Substantia nigra (tissue), 51 donors: ENCODE measurements at places on chromosomes 4 and X.

DNA sequence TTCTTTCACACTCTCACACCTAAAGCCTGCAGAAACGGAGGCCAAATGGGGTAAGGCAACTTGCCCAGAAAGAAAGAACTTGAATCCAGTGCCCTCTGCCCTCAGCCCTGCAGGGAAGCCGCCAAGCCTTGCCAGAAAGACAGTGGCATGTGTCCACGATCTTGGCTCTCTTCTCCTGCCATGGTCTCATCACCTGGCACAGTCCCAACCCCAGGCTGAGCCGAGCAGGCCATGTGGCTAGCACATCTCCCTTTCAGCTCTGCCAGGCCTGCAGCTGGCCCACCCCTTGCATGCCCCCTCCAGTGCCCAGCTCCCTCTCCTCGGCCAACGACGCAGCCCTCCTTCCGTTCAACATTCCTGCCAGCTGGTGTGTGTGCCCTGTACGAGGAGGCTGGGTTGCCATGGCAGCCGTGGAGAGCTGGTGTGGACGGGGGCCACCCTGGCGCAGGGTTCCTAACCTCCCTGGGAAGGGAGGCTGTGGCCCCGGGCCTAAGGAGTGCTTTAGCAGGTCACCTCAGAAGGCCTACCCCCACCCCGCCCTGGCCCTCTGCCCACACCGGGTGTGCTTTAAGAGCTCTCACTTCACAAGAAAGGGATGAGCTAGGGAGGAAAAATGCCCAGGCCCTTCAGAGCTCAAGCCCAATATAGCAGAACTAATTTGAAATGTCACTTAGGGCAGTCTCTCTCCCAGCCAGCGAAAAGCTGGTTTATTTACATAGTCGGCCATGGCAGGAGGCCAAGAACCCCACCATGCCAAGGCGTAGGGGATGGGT lies 73.0 kb upstream of the PJA1 start:
- peak; percentile 77 for DNase-seq

DNA sequence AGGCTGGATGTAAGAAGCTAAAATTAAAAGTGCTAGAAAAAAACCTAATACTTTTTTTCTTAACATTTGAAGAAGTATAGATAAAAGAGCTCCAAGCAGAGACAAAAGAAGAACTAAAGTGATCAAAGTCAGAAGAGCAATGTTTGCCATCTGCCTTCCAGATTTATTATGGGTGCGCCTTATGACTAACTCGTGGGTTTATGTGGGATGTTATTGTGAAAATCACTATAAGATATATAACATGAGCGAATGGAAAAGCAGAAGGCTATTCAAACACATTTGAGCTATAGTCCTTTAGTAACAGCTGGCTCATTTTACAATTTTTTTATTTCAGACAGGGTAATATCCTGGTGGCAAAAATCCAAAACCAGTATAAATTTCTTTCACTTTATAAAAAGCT lies 1040.7 kb downstream of the RAPGEF2 start:
- DNase-seq = no peak

- no peak for DNase-seq
These were observed 37.2 kb upstream of the FAM9B start for GRCh38 chrX:9071031-9071650.

GRCh38 chrX:38347136-38347535 lies 5.3 kb upstream of the OTC start:
- no peak for DNase-seq

DNA sequence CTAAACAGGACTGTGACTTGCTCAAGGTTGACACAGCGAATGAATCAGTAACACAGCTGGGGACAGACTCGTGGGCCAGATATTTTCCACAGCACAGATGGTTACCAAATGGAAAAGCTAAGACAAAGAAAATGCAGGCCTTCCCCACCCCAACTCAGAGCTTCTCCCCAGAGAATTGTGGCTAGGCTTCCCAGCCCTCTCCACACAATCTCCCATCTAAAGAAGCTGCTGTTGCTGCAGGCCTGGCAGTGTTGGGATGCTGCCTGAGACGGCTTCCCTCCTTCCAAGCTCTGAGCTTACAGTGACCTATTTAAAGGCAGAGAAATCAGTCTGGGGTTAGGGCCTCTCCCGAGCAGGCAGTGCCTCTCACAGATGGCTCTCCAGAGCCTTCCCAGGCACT lies 46.5 kb upstream of the PGRMC1 start:
- DNase-seq = no peak

DNA sequence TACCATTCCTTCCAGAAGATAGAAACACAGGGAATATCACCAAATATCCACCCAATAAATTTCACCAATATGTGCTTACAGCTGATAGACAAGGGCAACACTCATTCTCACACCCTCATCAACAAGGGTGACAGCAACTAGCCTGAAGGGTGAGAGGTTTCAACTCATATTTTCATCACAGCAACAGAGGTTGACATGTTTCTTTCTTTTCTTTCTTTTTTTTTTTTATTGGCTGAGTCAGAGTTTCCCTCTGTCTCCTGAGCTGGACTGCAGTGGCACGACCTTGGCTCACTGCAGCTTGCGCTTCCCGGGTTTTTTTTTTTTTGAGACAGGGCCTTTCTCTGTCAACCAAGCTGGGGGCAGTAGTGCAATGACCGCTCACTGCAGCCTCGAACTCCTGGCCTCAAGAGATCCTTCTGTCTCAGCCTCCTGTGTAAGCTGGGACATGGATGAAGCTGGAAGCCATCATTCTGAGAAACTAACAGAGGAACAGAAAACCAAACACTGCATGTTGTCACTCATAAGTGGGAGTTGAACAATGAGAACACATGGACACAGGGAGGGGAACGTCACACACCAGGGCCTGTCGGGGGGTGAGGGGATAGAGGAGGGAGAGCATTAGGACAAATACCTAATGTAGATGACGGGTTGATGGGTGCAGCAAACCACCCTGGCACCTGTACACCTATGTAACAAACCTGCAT lies 27.5 kb upstream of the ASMTL start:
- no peak for DNase-seq

DNA sequence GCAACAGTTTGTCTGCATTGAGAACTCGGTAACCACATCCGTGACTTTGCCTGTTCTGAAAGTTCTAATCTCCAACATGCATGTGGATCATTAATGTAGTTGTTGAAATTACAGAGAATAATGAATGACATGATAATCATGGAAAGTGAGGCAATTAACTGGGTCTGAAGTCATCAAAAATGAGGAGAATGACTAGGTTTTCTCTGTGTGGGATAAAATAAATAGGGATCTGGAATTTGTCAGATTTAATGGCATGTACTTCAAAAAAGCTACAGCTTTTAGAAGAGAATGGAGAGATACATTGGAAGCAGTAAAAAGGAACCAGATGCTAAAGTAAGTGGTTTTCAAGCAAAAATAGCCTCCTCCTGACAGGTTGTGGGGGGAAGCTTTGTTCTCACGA lies 59.3 kb downstream of the AFM start:
- DNase-seq = no peak

GRCh38 chrX:151975736-151976275 lies 1.3 kb upstream of the GABRE start:
- no peak for DNase-seq

- no peak for DNase-seq
These were observed 413.1 kb downstream of the PDGFC start for GRCh38 chr4:156558373-156559025.

DNA sequence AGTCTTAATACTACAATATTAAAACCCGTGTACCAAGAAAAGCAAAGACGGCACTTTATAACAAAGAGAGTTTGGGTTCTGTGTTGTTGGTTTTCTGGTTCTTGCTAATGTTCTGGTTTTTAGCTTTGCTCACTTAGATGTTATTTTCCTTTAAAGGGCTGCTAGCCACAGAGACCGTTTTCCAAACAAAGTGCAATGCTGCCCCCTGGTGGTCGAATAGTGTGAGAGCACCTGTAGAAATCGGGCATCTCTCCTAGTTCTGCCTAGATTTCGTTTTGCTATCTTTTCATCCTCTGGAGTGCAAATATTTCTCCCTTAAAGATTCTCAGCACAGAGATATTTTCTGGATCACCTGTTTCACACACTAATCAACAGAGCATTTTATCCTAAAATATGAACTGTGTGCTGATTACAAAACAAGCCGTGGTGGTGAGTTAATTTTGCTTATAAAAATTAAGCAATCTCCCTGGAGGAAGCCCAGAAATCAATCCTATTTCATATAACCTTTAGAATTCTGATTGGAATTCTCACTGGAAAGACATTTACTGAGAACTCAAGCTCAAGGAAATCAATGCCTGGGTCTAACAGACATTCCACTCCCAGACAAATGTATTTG lies 334.5 kb upstream of the NOCT start:
- DNase-seq = peak; percentile 76

DNA sequence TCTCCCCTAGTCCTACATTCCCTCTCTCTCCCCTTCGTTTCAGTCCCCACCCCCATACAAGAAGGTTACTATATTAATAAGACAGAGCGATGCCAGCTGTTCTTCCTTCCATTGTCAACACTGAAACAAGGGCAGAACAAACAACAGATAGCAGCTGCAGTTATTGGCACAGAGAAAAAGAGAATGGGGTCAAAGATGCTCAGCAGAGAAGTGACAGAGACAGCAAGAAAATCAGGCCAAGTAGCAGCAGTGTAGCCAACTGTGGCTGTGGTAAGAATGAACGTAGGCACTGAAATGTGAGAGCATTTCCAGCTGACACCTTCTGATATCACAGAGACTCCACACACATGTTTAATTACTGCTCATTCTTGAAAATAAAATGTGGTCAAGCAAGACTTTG lies 641.8 kb downstream of the FSTL5 start:
- DNase-seq = peak; percentile 12

- DNase-seq = no peak
These were observed 50.1 kb downstream of the CISD2 start for GRCh38 chr4:102918859-102919258.

GRCh38 chrX:129347291-129347690 lies 176.0 kb downstream of the SMARCA1 start:
- no peak for DNase-seq

DNA sequence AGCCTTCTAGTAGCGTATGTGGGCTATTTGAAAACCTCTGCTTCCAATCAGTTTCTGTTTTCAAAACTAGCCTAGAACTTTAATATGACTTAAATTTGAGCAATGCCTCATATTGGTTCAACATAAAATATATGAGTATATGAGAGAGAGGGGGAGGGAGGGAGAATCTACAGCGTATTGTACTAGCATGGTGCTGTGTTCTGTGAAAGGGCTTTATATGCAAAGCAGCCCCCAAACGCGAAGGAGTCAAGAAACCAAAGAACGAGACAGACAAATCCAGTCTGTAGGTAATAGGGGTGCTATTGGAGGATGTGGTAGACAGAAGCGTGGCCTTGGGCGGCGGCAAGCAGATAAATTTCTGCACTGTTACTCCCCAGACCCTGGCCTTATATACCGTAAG lies 784 bp upstream of the ANXA5 start:
- no peak for DNase-seq
